ENCODE measurements at places on chromosomes 3 and 15.

- DNase-seq = no peak
Measured at GRCh38 chr15:74123658-74124057, 6.7 kb upstream of the ISLR2 start.

GRCh38 chr15:31275331-31276262, 51.0 kb upstream of the KLF13 start:
- no peak for DNase-seq

GRCh38 chr3:72346526-72346926, 501.7 kb downstream of the SHQ1 start:
- peak; percentile 62 for DNase-seq

DNA sequence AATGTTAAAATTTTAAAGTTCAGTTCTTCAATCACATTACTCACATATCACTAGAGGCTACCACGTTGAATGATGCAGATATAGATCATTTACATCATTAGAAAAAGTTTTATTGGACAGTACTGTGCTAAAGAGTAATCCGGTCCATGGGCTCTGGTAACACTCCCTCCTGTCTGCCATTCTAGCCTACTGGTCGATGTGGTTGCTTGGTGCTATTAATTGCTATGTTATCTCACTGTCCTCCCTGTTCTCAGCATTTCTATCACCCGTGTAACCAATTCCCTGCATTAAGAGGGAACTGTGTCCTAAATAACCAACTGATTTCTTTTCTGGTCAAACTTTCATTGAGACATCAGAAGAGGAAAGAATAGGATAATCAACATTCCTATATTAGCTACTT, 347.5 kb upstream of the RBMS3 start:
- DNase-seq = no peak

DNA sequence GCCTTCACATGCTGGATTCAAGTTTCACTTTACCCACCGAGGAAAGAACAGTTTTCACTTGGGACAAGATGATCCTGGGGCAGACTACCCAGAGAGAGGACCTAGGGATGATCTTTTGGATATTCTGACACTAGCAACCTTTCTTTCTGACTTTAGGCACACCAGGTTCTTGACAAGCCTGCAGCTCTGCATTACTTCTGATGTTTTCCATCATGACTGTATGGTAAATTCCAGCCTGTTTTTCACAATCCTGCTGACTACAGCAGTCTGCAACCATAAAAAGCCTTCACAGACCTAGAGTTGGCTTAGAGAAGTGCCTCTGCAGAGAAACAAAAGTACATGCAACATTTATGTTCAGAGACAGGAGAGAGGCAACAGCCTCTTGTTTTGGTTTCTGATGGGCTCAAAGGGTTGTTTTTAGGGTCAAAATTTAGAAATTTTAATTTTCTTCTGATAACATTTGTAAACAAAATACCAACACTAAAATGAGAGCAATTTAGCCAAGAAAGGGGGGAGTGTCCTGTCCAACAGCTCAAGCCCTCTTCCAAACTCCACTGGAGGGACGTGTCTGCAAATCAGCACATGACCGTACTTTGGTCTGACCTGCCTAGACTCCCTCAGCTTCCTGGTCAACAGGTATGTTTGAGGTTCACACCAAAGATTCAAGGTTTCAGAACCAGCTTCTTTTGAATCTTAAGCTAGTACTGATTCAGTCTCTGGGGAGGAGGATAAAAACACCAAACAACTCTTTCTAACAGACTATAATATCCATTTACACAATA, 799 bp downstream of the ABI3BP start:
- DNase-seq = no peak

DNA sequence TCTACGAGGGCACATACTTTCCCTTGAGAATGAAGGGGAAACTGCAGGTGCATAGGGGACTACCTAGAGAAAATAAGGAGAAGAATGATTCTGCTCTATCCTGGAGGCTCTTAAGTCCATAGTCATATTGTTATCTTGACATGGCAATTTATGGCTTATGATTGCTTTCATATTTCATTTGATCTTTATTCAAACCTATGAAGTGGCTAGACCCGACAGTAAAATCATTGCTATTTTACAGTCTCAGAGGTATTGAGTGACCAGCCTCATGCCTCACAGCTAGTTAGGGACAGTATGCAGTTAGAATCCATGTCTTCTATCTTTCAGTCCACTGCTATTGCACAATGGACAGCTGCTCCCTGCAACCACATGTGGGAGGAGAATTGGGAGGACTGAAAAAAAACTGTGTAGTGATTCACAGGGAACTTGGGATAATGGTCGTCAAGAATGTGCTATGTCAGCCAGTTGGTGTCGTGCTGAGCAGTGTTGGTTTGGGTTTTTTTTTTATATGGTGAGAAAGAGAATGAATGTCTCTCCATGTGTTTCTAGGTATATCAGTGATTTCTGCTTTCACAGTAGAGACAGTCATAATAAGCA, 63.2 kb upstream of the SPPL2A start:
- DNase-seq = peak; percentile 53

- no peak for DNase-seq
Measured at GRCh38 chr3:188442430-188442829, 288.5 kb downstream of the LPP start.

Measured in HS-27A (cell line).